ENCODE measurements at places on chromosomes 1 and 21. TPM values are rescaled to one million over a fixed set of nuclear protein-coding genes. Genes with fewer than 3 reads are reported as not detected.

RYR2 gene
- total RNA-seq: 505 TPM

RPF1 gene
- 37.8 TPM for total RNA-seq

CSMD2 gene
- total RNA-seq: 0.97 TPM

LCE2B gene
- not detected for total RNA-seq

GCSAML gene
- total RNA-seq: not detected

CFAP74 gene
- total RNA-seq: not detected

PRRX1 gene
- 91.2 TPM for total RNA-seq

USH2A gene
- total RNA-seq: 3.7 TPM

NPPB gene
- total RNA-seq: 1.1 TPM

UBL4B gene
- not detected for total RNA-seq

UBE2U gene
- total RNA-seq: not detected

RSPH1 gene
- total RNA-seq: not detected

LRRC3 gene
- total RNA-seq: 1.7 TPM

CCDC27 gene
- total RNA-seq: not detected

F5 gene
- 13.4 TPM for total RNA-seq

PROX1 gene
- total RNA-seq: 132 TPM

MCOLN3 gene
- total RNA-seq: 0.92 TPM

NT5C1A gene
- 36.1 TPM for total RNA-seq

PAQR7 gene
- total RNA-seq: 2.2 TPM

AGO4 gene
- total RNA-seq: 15.0 TPM

LCE3D gene
- not detected for total RNA-seq

ARHGEF16 gene
- 0.61 TPM for total RNA-seq

FCGR2B gene
- 4.5 TPM for total RNA-seq

PAQR6 gene
- 0.75 TPM for total RNA-seq

SNAPIN gene
- total RNA-seq: 79.0 TPM

FCRL5 gene
- not detected for total RNA-seq

NTMT2 gene
- total RNA-seq: 2.8 TPM

AMY1B gene
- not detected for total RNA-seq

ESRRG gene
- total RNA-seq: 35.7 TPM

TMCC2 gene
- 1.9 TPM for total RNA-seq

VAV3 gene
- 2.4 TPM for total RNA-seq

IL10 gene
- 1.2 TPM for total RNA-seq

CR2 gene
- not detected for total RNA-seq

ITGB2 gene
- 151 TPM for total RNA-seq

INKA2 gene
- 11.3 TPM for total RNA-seq

ATAD3B gene
- 9.3 TPM for total RNA-seq

Measured in heart right ventricle (tissue), 16 donors.